Stimulated activated CD8-positive, alpha-beta memory T cell treated with anti-CD3 and anti-CD28 coated beads, Interleukin-15, amount 100 ng/mL, for 4 hours (primary cell): ENCODE measurements at places on chromosomes 5 and 9.

- DNase-seq = no peak
Observed at GRCh38 chr5:86983208-86983607, 284.5 kb upstream of the RASA1 start.

GRCh38 chr9:4799775-4800174 is 7.0 kb downstream of the RCL1 start:
- DNase-seq = no peak

GRCh38 chr9:37715260-37715659 is 38.3 kb upstream of the TRMT10B start:
- DNase-seq = no peak

DNA sequence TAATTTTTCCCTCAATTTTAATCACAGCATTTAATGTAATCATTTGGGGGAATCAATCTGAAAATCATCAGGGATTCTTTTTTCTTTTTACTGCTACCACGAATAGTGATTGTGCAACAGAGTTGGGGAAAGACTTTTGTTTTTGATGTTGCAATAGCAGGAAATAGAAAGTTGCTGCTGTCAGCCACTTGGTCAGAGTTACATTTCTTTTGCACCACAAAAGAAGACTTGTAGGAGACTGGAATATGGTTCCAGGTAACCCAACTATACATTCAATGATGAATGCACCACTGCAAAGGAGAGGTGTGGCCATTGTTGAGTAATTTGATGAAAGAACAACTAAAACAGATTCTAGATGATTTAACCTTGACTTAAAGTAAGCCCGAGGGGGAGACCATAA is 46.3 kb upstream of the PALM2AKAP2 start:
- no peak for DNase-seq

DNA sequence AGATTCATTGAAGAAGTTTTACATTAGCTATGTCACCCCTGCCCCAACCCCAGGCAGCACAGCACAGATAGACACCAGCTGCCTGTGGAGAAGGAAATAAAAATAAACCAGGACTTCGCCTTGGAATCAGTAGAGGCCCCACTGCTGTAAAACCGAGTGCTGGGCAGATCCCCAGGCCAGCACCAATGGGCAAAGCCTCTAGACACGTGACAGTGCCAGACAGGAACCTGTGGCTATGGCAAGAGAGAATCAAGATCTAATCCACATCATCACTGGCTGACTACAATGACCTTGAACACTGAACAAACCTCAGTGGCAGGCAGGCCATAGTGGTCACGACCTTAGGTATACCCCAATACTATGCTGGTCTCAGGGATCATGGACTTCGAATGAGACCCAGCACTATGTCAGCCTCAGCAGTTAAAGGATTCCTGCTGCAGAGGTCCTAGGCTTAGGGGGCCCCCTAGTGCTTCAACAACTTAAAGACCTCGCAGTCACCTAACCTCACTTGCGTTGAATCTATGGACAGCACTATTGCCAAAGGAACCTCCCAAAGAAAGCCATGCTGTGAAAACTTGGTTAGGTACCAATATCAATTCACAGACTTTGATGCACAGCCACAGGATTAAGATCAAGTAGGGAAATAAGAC is 2118.6 kb upstream of the C9orf72 start:
- DNase-seq = no peak

DNA sequence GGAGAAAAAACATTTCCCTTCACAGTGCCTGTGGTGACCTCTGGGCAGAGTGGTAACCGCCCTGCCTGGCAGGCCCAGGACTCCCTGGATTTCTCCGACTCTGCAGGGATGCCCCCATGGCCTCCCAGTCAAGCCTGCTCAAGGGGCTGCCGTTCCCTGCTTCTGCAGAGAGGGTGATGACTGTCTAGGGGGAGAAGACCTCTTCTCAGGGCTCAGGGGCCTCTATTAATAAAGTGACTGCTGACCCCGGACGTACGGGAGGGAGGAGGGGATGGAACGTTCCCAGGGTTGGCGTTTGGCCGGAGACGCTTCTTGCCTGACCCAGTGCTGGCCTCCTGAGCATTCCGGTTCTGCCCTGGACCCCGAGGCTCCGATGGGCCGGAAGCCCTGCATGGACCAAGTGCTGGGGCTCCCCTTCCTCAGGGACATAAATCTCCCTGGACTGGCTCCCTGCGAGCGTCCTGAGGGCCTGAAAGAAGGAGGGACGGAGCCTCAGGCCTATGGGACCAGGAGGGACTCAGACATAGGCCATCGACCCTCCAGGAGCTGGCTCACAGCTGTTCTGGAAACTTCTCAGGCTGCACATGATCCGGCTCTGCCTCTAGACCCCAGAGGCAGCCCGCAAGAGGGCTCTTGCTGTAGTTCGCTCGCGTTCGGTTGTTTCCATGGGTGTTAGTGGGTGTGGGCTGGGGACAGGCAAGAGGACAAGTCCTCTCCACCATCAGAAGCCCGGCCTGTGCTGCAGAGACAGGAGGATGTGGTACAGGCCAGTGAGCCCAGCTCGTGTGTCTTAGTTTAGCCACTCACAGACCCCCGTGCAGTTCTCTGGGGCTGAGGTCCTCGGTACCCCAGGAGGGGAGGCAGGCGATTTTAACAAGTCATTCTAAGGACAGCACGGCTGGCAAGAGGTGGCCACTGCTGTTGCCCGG is 8.1 kb upstream of the RNU6ATAC start:
- no peak for DNase-seq
